Activated CD8-positive, alpha-beta memory T cell treated with anti-CD3 and anti-CD28 coated beads, Interleukin-2, amount 10 ng/mL, durations not matched to agents 7 days and 5 days (primary cell): ENCODE measurements at places on chromosomes 16 and 17. TPM values are rescaled to one million over a fixed set of nuclear protein-coding genes. Genes with fewer than 3 reads are reported as not detected.

GRCh38 chr16:57982385-57982784 is 11.5 kb upstream of the CNGB1 start:
- H3K36me3 ChIP-seq: no peaks in the 10 kb centered on the region
- H3K27ac ChIP-seq: no peak overlapping the region
- peaks cover 12% of the 10 kb centered on the region for H3K4me1 ChIP-seq
- H3K4me3 ChIP-seq: no peak overlapping the region

DNA sequence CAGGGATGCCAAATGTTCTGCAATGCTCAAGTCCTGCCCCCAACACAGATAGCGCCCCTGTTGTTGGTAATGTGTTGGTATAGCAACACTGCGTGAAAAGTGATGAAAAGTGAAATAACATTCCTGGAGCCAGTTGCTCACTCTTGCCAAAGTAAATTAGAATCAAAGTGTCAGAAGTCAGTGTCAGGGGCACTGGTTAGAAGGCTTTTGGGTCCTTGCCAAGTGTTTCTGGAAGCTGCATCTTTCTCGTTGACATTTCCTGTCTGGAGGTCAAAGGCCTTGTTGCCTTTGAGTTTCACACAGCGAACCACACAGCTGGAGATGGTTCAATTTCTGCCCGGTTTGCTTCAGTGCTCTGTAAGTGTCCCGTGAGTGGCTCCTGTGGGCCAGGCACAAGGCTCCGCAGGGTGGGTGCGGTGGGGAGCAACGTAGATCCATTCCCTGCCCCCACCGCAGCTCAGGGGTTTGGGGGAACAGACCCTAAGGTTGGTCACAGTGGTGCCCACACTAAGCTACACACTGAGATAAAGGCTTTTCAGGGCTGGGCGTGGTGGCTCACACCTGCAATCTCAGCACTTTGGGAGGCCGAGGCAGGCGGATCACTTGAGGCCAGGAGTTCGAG is 3.6 kb upstream of the SLC16A5 start:
- H3K36me3 ChIP-seq: no peaks in the 10 kb centered on the region
- DNase-seq: no peak
- no peak overlapping the region for H3K4me3 ChIP-seq
- H3K4me1 ChIP-seq: peaks cover 29% of the 10 kb centered on the region
- peak overlapping the region; percentile 14 for H3K27ac ChIP-seq
- H3K27me3 ChIP-seq: no peaks in the 10 kb centered on the region

DNA sequence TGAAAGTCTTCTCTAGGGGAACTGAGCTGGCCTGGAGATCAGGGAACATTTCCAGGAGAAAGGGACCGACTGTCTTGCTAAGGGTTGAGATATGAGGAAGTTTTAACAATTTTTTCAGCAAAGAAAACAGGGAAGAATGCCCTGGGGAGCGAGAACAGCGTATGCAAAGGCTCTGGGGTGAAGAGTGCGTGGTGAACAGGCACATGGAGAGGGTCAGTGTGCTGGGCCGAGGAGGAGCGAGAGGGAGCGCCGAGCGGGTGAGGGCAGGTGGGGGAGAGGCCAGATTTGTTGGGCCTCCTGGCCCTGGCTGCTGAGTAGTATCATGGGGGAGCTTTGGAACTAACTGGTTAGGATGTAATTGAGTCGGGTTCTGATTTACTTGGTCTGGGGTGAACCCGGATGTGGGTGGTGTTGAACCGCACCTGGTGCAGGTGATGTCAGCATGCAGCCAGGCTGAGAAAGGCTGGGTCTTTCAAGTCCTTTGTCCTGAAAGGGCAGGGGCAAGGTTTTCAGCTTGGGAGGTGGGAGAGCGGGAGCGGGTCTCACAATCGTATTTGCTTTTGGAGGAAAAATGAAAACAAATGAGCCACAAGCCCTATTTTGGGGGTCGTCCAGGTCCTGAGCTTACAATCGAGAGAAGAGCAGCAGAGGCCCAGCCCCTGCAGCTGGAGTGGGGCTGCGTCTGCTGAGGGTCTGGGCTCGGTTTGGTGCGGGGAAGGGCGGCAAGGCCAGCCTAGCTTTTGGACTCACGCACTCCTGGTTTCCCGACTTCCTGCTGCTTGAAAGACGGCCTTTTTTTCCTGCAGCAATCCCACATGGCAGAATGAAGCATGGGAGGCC is 11.1 kb upstream of the WFDC1 start:
- no peak overlapping the region for H3K27ac ChIP-seq
- peaks cover 14% of the 10 kb centered on the region for H3K27me3 ChIP-seq
- H3K4me3 ChIP-seq: no peak overlapping the region
- no peak for DNase-seq
- no peaks in the 10 kb centered on the region for H3K4me1 ChIP-seq

DNA sequence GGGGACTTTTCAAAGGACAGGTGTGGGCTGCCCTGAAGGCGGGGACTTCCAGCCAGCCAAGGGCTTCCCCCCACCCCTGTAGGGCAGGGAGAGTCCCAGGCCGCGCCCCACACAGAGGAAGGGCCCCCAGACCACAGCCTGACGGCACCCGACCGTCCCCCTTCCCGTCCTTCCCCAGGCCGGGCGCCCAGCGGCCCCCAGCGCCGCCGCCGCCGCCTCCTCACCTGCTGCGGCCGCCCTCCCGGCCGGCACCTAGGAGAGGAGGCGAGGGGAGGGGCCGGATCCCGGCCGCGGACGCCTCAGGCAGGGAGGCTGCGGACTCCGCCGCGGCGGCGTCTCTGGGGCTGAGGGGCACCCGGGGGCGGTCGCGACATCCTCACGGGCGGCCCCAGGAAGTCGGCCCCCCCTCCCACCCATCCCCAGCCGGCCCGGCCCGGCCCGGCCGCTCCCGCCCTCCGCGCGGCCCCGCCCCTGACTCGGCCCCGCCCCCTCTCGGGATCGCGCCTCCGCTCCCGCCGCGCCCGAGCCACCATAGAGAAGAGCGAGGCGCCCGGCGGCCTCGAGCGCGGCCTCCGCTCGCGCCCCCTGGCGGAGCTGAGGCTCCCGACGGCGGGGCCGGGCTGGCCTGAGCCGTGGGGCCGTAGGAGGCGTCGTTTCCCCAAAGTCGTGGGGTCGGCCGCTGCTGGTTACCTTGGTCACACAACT is 25.5 kb upstream of the RFFL start:
- no peaks in the 10 kb centered on the region for H3K27me3 ChIP-seq
- peaks cover 5% of the 10 kb centered on the region for H3K36me3 ChIP-seq
- H3K4me3 ChIP-seq: peak overlapping the region; percentile 92
- H3K4me1 ChIP-seq: peaks cover 52% of the 10 kb centered on the region
- DNase-seq: peak; percentile 93

DNA sequence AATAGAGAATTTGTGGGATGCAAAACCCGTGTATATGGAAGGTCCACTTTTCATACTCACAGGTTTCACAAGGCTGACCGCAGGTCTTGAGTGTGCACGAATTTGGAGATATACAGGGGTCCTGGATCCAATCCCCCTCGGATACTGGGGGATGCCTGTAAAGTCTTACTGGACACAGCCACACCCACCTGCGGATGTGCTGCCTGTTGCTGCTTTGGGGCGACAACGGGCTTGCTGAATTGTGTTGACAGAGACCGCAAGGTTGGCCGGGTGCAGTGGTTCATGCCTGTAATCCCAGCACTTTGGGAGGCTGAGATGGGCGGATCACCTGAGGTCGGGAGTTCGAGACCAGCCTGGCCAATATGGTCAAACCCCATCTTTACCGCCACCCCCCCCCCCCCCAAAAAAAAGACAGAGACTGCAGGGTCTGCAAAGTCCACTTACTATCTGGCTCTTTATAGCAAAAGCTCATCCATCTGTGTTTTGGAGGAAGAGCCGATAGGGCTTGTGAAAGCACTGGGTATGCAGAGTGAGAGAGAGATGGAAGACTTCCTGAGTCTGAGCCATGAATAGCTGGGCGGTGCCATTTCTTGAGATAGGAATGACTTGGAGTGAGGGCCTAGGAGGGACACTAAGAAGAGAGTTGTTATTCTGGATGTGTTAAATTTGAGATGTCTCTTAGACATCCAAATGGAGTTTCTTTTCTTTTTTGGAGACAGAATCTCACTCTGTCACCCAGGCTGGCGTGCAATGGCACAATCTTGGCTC is 6.4 kb upstream of the COG1 start:
- peaks cover 13% of the 10 kb centered on the region for H3K4me1 ChIP-seq
- H3K4me3 ChIP-seq: no peak overlapping the region
- no peaks in the 10 kb centered on the region for H3K27me3 ChIP-seq
- H3K27ac ChIP-seq: no peak overlapping the region
- no peak for DNase-seq

DNA sequence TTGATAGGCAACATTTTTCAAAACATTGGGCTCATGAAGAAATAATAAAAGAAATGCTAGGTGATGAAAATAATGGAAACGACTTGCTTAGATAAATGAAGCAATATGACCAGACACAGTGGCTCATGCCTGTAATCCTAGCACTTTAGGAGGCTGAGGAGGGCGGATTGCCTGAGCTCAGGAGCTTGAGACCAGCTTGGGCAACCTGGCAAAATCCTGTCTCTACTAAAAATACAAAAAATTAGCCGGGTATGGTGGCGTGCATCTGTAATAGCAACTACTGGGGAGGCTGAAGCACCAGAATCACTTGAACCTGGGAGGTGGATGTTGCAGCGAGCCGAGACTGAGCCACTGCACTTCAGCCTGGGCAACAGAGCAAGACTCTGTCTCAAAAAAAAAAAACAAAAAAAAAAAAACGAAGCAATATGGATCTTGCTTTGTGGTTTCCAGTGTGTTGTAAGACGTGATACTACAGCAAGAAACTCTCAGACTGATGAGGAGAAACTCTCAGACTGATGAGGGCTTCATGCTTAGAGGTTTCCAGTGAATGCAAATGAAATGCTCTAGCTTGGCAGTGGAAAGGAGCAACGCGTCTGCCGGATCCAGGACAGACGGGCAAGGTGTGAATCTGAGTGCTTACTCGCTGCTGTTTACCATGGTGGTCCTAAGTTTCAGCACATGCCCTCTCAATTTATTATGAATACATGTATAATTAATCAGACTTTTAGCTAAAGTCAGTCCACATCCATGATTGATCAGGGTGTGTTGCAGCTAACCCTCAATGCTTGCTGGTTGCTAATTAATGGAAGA is 11.5 kb upstream of the IGF2BP1 start:
- H3K36me3 ChIP-seq: no peaks in the 10 kb centered on the region
- H3K27ac ChIP-seq: no peak overlapping the region
- no peaks in the 10 kb centered on the region for H3K4me1 ChIP-seq
- peak; percentile 35 for DNase-seq

GRCh38 chr16:86975445-86975844 is 341.7 kb downstream of the C16orf95 start:
- no peak overlapping the region for H3K4me3 ChIP-seq
- H3K36me3 ChIP-seq: no peaks in the 10 kb centered on the region
- H3K27ac ChIP-seq: no peak overlapping the region
- H3K4me1 ChIP-seq: no peaks in the 10 kb centered on the region
- no peaks in the 10 kb centered on the region for H3K27me3 ChIP-seq

GRCh38 chr16:66740010-66740409 is 11.4 kb downstream of the DYNC1LI2 start:
- no peak overlapping the region for H3K4me3 ChIP-seq
- no peak overlapping the region for H3K27ac ChIP-seq
- DNase-seq: peak; percentile 57
- H3K4me1 ChIP-seq: peaks cover 27% of the 10 kb centered on the region
- H3K36me3 ChIP-seq: peaks cover 53% of the 10 kb centered on the region

DNA sequence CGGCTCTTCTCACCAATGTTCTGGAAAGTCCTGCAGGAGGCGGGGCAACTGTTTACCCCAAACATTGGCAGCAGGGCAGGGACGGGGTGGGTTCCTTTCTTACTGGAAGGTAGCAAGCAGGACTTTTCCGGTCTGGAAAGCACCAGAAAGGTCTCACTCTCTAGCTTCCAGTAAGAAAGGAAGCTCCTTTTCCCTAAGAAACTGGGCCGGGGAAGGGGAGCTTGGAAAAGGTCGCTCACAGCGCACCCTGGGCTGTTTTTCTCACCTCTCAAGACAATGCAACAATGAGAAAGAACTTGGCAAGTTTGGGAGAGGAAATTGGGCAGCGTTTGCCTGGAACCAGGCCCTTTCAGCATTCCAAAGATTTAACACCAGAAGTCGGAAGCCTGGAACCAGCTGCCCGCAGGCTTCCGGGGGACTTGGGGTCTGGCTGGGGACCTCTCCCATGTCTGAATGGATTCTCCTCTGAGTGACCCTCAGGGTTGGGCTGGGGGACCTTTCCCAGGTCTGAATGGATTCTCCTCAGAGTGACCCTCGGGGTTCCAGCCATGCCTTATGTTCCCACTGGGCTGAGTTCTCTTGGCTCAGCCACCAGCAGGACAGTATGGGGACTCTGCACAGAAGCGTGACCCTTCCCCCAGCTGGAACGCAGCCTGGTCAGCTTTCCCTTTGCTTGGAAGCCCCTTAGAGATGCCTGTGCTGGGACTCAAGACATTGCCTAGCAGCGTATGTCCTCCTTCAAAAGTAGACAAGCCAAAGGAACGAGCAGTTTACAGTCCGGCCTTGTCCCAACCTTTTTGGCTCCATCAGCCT is 166.5 kb upstream of the PLCG2 start:
- H3K4me1 ChIP-seq: peaks cover 2% of the 10 kb centered on the region
- DNase-seq: no peak
- no peaks in the 10 kb centered on the region for H3K27me3 ChIP-seq
- H3K4me3 ChIP-seq: no peak overlapping the region

- H3K27me3 ChIP-seq: no peaks in the 10 kb centered on the region
- H3K27ac ChIP-seq: no peak overlapping the region
- H3K36me3 ChIP-seq: no peaks in the 10 kb centered on the region
- no peaks in the 10 kb centered on the region for H3K4me1 ChIP-seq
Observed at GRCh38 chr17:56111706-56112485, 41.4 kb upstream of the ANKFN1 start.

DNA sequence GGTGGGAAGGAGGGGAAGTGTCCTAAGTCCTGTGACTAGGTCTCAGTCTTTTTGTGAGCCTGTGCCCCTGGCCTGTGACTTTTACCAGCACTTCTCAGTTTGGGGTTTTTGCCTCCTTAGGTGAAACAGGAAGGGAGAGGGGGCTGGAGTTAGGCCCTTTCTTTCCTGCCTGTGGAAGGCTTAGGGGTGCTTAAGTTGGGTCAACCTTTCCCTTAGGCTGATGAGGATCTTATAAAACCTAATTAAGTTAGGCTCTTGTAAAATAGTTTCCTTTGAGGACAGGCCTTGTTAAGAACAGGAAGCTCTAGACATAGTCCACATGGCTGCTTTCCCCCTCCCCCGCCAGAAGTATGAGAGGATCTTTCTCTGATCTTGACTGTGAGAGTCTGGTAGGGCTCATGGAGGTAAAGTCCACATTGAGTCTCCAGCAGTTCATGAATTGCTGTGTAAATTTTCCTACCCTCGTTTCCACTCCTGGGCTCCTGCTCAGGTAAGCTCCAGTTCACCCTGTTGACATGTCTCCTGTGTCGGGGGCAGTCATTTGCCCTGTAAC is 17.0 kb upstream of the DNASE1 start:
- H3K4me1 ChIP-seq: peaks cover 17% of the 10 kb centered on the region
- H3K4me3 ChIP-seq: no peak overlapping the region
- no peaks in the 10 kb centered on the region for H3K27me3 ChIP-seq
- H3K27ac ChIP-seq: peak overlapping the region; percentile 32

Gene GP2
- total RNA-seq: not detected

DNA sequence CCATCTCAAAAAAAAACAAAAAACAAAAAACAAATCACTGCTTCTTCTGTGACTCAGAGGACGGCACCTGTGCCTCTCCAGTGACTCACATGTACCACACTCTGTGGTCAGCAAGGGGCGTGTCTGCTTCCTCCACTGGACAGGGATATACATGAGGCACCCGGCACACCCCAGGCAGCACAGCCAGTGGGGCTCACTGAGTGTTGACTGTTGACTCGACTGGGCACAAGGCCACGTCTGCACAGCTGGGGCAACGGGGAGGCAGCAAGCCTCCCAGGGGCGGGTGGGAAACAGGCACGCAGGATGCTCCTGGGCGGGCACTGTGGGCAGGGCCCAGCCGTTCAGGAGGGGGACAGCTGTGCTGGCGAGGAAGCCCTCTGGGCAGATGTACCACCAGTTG is 64.1 kb downstream of the TIMM22 start:
- H3K36me3 ChIP-seq: peaks cover 37% of the 10 kb centered on the region
- no peaks in the 10 kb centered on the region for H3K27me3 ChIP-seq
- H3K4me3 ChIP-seq: no peak overlapping the region
- peak; percentile 72 for DNase-seq
- H3K27ac ChIP-seq: no peak overlapping the region
